Naive thymus-derived CD8-positive, alpha-beta T cell (primary cell): ENCODE measurements at places on chromosomes 16 and 17. TPM values are rescaled to one million over a fixed set of nuclear protein-coding genes. Genes with fewer than 3 reads are reported as not detected.

Gene BCAR1
- 0.30 TPM for total RNA-seq

Gene G6PC1
- not detected for total RNA-seq

Gene PIRT
- not detected for total RNA-seq

Gene SPNS2
- total RNA-seq: 0.47 TPM

Gene IL34
- total RNA-seq: not detected

Gene KRTAP9-2
- not detected for total RNA-seq

Gene KRT9
- not detected for total RNA-seq
